ENCODE measurements at places on chromosomes 1 and 21.
A peak's percentile ranks its signal among the peaks of the same experiment; 100 is the strongest.

- no peak for DNase-seq
These were observed 10.5 kb upstream of the PLCH2 start for GRCh38 chr1:2465371-2466269.

- no peak for DNase-seq
These were observed 52.0 kb upstream of the CYYR1 start for GRCh38 chr21:26624983-26625519.

- DNase-seq = peak; percentile 93
These were observed 174.1 kb downstream of the LBR start for GRCh38 chr1:225253784-225254183.

DNA sequence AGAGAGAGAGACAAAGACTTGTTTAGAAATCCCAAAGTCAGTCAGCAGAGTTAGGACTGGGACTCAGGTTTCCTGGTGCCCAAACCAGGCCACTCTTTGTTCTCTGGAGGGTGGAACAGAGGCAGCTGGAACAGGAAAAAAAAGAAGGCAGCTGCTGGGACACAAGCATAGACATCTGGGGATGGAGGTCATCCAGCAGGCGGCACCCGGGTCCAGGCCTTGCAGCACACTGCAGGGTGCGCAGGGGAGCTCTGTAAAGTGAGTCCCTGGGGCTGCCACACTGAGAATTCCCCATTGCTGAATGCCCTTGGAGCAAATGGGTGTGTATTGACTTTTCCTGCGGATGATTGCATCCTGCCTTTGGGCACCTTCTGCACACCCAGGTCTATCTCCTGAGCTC lies 222.9 kb upstream of the CSF3R start:
- DNase-seq = peak; percentile 4

DNA sequence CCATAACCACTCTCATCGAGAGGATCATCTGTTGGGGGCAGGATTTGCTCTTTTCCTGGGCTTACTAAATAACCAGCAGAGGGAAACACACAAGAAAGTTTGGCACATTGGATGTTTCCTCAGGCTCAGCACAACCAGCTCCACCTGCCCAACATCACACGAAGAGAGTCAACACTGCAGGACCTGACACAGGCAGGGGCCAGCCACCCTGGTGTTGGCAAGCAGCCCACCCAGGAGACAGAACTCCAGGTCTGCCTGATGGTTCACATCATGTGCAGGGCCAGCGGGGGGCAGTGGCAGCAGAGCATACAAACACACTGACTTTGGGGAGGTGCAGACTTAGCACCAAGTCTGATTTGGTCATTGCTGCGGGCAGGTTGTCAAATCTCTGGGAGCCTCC lies 182.3 kb upstream of the GALNT2 start:
- no peak for DNase-seq

DNA sequence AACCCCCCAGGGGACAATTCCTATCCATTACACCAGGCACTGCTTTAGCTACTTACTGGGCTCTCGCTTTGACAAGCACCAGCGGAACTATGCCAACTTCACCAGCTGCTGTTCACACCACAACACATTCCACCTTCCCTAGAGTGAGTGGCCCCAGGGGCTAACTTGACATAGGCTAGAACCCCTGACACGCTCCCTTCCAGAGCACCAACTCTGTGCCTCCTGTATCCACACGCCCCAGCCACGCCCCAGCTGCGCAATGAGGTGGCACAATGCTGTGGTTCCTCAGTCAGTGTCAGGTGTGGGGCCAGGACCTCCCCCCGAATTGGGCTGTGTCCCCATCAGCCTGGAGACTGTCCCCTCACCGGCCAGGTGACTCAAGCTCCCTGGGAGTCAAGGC lies 11.7 kb upstream of the FGR start:
- no peak for DNase-seq

DNA sequence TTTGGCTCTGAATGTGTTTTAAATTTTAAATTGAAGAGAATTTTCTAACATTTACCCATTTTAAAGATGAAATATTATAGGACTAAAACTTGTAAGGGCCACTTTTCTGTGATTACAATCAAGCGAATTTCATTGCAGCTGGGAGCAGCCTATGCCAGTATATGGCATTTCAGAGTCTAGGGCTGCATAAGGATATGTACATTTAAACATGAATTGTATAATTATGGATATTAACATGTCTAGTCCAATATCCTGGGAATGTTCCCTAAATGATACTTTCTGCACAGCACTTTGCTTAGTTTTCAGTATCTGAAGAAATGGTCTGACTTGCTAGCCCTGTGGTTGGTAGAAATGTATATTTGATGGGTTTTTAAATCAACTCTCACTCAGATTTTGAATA lies 8.4 kb downstream of the KCNJ15 start:
- DNase-seq = no peak

DNA sequence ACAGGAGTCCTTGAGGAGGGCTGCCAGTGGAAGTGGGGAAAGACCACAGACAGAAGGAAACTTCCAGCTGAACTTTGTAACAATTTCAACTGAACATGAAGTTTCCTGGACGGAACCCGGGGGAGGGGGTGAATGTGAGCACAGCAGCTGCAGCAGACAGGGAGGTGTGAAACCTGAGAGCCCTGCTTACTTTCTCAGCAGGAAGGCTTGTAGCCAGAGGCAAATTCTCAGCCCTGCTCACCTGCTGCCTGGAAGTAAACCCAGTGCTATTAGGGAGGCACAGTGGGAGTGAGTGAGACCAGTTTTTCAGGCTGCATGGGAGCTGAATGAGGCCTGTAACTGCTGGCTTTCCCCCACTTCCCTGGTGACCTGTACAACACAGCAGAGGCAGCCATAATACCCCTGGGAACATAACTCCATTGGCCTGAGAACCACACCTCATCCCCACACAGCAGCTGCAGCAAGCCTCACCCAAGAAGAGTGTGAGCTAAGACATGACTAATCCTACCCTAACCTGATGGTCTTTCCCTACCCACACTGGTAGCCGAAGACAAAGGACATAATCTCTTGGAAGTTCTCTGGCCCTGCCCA lies 9.6 kb upstream of the SPRR2F start:
- no peak for DNase-seq

DNA sequence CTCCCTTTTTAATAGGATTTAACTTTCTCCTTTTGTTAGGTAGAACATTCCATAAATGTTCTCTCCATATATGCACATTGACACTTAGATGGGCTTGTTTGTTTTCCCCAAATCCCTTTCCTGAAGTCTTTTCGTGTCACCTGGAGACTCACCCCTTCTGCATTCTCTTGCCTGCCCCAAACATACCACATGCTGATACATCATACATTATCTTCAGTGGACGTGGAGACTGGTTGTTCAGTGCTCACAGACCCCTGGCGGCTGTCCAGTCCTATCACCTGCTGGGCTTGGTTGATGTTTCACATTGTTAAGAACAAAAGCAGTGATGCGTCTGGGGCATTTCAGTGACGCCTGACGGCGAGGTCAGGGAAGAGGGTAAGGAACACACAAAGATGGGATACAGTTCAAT lies 22.2 kb downstream of the FMOD start:
- peak; percentile 19 for DNase-seq

DNA sequence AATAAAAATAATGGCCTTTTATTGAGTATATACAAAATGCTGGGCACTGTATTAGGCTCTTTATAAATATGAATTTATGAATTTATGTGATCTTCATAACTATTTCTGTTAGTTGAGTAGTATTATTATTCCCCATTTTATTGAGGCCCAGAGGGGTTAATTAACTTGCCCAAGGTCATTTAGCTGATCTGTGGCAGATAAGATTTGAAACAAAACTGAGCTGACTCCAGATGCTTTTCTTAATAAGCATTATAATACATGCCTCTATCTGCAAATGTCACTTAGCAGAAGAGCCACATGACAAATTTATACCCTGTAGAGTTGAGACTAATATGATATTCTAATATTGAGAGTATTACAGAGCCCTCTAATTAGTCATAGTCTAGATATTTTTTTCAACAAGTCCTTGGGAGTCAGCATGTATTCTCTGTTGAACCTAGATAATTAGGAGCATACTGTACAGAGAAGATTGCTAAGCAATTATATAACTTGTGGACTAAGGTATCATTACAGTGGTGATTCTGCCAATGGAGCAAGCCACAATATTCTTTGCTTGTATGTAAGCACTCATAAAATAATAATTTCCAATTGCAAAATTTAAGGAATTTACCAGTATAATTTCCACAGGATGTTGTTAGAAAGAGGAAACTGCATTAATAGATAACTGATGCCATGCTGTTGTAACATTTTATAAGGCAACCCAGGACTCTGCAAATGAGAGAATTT lies 112.0 kb downstream of the LRRC40 start:
- DNase-seq = no peak

- no peak for DNase-seq
These were observed 47.3 kb downstream of the FAM78B start for GRCh38 chr1:166119471-166119965.

GRCh38 chr1:245051349-245052221 lies 103.2 kb upstream of the KIF26B start:
- no peak for DNase-seq

GRCh38 chr1:30982937-30983336 lies 74.4 kb upstream of the SDC3 start:
- DNase-seq = no peak

GRCh38 chr1:247079141-247079874 lies 697 bp upstream of the ZNF670 start:
- peak; percentile 23 for DNase-seq

DNA sequence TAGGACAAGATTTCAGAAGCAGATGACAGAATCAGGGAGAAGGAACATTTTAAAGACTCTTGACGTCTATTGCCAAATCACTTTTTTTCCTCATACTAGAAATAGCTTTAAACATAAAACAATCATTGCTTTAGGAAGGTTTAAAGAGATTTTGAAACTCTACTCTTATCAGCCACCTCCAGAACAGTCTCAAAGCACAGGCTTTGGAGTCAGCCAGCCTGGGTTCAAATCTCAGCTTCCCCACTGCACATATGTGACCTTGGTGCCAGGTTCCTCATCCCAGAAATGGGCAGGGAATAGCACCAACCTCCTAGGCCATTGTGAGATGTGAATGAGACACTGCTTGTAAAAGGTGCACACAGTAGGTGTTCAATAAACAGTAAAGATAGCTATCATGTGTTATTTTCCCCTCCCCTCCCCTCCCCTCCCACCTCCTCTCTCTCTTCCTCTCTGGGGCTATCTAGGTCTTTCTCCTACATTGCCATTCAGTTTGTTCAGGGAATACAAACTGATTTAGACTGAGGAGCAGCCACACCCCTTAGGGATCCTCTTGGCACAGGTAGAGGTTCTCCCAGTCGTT lies 20.6 kb downstream of the SPOCD1 start:
- no peak for DNase-seq

DNA sequence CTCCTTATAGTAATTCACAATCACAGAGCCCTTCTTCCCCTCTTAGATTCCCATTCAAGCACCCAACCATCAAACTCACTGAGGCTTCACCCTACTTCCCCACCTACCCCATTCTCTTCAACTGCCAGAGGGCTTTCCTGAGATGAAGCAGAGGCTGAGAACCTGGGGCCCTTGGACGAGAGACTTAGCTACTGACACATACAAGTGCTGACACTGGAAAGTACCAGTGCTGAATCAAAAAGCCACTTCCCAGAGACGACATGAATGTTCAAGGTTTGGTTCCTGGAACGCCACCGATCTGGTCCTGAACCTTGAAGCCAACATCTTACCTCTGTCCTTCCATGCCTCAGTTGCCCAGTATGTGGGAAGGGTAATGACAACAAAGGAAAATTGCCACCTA lies 16.6 kb upstream of the RAP1A start:
- DNase-seq = no peak

DNA sequence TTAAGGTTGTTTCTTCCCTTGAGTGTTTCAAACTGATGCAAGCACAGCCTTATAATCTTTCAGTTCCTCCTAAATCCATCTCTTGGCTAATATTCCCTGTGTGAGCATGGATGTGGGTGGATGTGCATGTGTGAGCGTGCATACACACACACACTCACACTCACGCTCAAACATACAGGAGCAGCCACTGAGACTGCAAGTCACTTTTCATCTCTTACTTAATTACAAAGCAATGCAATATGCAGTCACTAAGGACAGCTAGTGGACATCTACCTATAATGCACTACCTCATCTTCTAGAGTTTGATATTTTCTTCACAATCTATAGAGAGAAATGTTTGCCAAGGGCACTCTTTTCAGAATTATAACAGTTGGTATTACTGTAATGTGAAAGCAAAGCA lies 1.4 kb downstream of the ESRRG start:
- no peak for DNase-seq

GRCh38 chr1:152880316-152880715 lies 2.2 kb downstream of the SMCP start:
- no peak for DNase-seq

- DNase-seq = no peak
These were observed 23.9 kb upstream of the SAMD11 start for GRCh38 chr1:899636-900317.

DNA sequence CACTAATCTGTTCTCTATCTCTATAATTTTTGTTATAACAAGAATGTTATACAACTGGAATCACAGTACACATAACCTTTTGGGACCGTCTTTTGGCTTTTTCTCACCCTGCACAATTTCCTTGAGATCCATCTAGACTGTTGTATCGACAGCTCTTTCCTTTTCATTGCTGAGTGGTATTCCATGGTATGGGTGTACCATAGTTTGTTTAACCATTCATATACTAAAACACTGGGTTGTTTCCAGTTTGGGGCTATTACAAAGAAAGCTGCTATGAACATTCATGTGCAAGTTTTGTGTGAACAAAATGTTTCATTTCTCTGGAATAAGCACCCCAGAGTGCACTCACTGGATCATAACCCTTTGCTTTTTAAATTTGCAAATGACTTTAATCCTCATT lies 15.4 kb upstream of the HCRTR1 start:
- DNase-seq = no peak

- no peak for DNase-seq
These were observed 18.3 kb upstream of the RBBP5 start for GRCh38 chr1:205140113-205140512.

DNA sequence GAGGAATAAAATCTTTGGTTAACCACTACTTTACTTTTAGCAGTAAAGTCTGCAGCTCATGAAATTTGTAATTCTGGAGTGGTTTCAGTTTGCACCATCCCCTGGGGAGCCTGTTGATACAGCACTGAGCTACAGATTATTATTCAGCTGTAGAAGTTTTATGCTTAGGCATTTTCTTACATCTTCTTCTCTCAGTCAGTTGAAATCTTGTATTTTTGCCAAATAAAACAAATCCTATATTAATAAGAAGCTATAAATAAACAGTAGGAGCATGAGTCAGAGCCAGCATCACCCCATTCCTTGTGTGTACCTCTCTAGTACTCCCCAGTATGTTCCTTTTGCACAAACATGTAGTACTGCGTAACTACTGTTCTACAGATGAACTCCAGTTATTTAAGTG lies 118.9 kb downstream of the ATF6 start:
- DNase-seq = peak; percentile 75

- no peak for DNase-seq
These were observed 77.2 kb downstream of the HS2ST1 start for GRCh38 chr1:86991549-86992186.

DNA sequence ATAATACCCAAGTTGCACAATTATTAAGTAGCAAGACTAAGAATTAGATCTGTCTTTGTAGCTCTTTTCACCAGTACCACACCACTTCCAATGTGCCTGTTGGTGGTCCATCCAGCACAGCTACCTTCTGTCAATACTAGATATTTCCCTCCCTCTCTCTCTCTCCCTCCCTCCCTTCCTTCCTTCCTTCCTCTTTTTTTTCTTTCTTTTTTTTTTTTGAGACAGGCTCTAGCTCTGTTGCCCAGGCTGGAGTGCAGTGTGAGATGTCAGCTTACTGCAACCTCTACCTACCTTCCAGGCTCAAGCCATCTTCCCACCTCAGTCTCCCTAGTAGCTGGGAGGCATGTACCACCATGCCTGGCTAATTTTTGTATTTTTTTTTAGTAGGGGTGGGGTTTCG lies 21.1 kb downstream of the KPNA6 start:
- DNase-seq = no peak
